Left forelimb (tissue), 1 donor: ENCODE measurements at places on chromosomes 2 and 18.

DNA sequence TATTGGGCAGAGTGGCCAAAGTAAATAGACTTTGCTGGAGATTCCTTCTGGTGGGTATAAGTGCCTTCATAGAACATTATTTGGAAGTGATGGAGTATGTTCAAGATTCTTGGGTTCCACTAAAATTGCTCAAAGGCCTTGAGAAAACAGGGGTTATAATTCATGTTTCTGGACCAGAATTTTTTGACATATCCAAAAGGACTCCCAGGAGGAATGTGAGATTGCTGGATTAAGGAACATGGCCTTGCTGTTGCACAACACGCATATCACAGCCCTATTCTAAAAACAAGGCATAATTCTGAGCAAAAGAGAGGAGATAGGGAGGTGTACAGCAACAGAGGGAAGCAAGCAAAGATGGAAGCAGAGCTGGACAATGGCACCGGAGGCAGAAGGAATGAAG lies 111.7 kb upstream of the TNP1 start:
- DNase-seq = no peak

GRCh38 chr2:8416001-8416571 lies 265.8 kb upstream of the ID2 start:
- DNase-seq = no peak

- DNase-seq = no peak
Observed at GRCh38 chr2:63007813-63008458, 42.7 kb upstream of the OTX1 start.

DNA sequence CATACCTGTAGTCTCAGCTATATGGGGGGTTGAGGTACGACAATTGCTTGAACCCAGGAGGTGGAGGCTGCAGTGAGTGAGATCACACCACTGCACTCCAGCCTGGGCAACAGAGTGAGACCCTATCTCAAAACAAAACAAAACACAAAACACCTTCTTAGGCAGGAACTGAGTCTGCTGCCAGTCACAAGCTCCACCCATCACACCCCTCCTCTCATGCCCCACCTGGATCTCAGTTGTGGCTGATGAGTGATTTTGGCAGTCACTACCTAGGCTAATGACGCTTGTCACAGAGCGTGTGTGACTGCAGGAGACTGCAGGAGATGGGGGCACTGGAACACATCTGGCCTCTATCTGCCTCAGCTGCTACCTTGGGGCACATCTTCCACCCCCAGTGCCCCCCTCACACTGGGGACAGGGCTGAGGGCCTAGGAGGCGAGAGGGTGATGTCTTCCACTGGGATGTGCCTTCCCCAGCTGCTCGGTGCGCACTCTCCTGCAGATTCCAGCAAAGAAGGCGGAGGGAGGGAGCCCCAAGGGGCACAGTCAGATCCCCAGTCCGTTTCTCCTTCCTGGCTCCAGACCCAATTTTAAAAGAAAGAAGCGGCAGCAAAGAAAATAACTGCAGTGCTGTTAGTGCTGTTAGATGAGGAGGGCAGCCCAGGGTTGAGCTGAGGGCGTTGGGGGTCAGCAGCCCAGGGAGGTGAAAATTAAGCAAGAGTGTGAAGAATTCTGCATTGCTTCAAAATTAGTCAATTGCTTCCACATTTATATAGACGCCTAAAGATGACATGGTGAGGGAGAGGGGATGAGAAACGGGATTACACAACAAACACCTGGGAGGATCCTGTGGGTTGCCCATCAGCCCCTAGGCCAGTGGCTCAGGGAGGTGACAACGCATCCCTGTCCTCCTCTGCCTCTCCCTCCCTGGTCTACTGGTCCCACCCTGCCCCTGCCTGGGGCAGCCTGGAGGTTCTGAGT lies 143.6 kb upstream of the HAAO start:
- DNase-seq = no peak

- no peak for DNase-seq
Observed at GRCh38 chr2:36478332-36478738, 119.6 kb downstream of the FEZ2 start.

GRCh38 chr2:121316986-121317385 lies 32.0 kb upstream of the TFCP2L1 start:
- no peak for DNase-seq

DNA sequence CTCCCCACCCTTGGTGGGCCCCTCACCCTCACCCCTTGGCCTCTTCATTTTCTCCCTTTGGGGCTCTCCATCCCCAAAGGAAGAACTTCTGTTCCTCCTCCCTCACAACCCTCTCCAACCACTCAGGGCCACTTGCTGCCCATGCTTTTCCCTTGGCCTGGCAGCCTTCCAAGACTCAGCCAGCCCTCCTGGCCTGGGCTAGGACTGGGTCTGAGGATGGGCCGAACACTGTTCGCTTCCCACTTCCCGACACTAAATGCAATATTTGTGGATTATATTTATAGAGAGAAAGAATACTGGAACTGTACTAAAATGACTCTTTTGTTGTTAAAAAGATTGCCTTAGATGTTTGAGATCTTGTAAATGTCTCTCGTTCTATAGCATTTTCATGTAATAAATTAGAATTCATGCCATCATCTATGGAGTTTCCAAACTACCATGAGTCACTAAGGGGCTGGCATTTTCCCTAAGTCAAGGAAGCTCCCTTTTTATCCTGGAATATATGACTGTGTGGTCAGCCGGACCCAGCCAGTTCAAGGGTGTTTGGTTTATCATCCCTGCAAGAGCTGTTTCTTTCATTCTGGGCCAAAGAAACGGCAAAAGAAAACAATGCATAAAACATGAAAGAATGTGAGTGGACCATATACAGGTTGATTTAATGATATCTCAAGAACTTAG lies 3.8 kb downstream of the CXCR2 start:
- DNase-seq = no peak

DNA sequence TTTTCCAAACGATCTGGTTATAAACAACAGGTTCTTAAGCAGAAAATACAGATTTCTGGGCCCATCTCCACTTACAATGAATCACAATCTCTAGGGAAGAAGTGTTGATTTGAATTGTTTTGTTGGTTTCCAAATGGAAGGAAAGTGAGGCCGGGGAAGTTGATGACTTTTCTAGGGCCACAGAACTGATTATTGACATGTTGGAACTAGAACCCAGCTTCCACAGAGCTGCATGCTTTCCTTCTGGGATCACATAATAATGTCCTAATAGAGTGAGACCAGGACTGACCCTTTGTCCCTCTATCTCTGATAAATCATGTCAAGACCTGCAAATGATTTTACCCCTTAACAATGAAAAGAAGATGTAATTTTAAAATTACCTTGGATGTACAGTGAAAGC lies 332.2 kb downstream of the OSR1 start:
- no peak for DNase-seq

GRCh38 chr2:238696786-238697185 lies 151.1 kb upstream of the TWIST2 start:
- DNase-seq = no peak

GRCh38 chr2:231985823-231986261 lies 24.3 kb downstream of the DIS3L2 start:
- no peak for DNase-seq

DNA sequence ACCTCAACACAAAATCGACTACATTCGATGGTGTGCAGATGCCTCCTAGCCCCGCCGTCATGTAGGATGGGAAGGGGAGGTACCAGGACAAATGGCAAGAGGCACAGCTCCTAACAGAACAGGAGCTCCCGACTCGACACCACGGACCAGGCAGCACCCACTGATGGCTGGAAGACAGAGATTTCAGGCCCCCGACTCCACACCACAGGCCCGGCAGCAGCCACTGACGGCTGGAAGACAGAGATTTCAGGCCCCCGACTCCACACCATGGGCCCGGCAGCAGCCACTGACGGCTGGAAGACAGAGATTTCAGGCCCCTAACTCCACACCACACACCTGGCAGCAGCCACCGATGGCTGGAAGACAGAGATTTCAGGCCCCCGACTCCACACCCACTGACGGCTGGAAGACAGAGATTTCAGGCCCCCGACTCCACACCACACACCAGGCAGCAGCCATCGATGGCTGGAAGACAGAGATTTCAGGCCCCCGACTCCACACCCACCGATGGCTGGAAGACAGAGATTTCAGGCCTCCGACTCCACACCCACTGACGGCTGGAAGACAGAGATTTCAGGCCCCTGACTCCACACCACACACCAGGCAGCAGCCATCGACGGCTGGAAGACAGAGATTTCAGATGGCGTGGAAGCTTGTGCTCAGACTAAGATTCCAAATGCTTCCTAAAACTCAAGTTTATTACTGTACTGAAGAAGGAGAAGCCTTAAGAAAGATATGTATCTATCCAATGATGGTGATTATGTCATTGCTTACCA lies 135.5 kb downstream of the EIPR1 start:
- DNase-seq = no peak

GRCh38 chr18:79339094-79339908 lies 56.4 kb upstream of the NFATC1 start:
- no peak for DNase-seq

- no peak for DNase-seq
Observed at GRCh38 chr18:79102886-79103285, 33.7 kb downstream of the ATP9B start.

GRCh38 chr2:37827455-37827854 lies 97.6 kb upstream of the RMDN2 start:
- no peak for DNase-seq

GRCh38 chr2:230654057-230654456 lies 58.6 kb upstream of the CAB39 start:
- DNase-seq = no peak

DNA sequence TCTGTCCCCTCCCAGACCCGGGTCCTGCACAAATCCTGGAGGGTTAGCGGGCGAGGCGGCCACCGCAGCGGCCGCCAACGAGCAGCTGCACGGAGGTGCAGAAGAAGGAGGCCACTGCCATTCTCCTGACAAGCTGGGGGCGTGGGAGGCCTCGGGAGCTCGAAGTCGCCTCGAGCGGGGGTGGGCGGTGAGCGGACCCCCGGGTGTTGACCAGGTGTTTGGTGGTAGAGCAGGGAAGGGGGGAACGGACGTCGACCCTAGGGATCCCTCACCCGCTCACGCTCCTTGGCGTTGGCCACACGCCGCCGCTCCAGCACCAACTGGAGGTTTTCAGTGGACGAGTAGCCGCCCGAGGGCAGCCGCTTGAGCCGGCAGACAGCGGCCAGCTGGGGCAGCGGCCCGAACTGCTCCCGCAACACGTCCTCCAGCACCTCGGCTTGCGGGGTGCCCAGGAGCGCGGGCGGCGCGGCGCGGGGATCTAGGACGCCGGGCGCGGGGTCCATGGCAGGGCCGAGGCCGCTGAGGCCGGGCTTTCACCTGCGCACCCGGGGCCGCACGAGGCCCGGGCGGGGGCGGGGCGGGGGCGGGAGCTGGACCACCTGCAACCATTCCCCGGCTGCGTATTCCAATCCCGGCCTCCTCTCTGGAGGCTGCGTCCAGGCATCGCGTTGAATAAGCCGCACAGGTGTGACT lies at the start of gene FIGLA:
TSS of gene FIGLA (minus strand) at position 508 of the 693 bp plus-strand sequence. CDS start at position 503, 5 bp downstream.
- no peak for DNase-seq

GRCh38 chr2:145344076-145344724 lies 824.3 kb upstream of the ZEB2 start:
- DNase-seq = no peak

GRCh38 chr2:2664989-2665833 lies 334.1 kb upstream of the MYT1L start:
- DNase-seq = no peak

DNA sequence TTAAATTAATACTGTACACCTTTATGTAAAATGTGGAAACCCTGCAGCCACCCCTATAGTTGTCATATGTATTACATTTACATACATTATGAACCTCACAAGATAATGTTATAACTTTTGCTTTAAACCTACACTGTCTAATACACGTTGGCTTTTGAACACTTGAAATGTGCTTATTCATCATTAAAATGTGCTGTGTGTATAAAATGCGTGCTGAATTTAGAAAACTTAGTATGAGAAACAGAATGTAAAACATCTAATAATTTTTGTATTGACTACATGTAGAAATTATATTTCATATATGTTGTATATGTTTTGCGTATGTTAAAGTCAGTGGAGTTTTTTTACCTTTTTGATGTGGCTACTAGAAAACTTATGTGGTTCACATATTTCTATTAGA lies 68.8 kb downstream of the MAPRE2 start:
- DNase-seq = no peak

GRCh38 chr2:191666732-191667131 lies 11.2 kb upstream of the NABP1 start:
- no peak for DNase-seq

GRCh38 chr2:168455645-168456520 lies at the start of gene CERS6:
Gene CERS6, plus strand, starts transcription at chr2:168456272. Its CDS starts 177 bp downstream, at chr2:168456449.
- peak; percentile 95 for DNase-seq

DNA sequence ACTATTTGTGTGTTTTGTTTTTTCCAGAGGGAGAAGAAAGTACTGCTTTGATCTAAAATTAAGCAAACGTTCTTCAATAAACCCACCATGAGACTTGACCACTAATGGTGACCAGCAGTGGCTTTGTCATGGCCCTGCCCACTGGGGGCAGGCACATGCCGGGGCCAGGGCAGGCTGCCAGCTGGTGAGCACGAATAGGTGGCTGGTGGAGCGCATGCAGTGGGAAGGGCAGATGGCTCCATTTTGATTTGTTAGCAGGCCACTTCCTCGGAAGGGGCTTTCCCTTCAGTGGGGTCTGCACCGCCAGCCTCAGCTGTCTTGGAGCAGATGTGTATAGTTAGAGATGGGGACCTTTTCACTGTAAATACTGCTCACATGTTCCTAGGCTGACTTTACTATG lies 277.1 kb downstream of the SOX11 start:
- no peak for DNase-seq

GRCh38 chr2:102356381-102356712 lies 751 bp downstream of the IL18R1 start:
- no peak for DNase-seq

DNA sequence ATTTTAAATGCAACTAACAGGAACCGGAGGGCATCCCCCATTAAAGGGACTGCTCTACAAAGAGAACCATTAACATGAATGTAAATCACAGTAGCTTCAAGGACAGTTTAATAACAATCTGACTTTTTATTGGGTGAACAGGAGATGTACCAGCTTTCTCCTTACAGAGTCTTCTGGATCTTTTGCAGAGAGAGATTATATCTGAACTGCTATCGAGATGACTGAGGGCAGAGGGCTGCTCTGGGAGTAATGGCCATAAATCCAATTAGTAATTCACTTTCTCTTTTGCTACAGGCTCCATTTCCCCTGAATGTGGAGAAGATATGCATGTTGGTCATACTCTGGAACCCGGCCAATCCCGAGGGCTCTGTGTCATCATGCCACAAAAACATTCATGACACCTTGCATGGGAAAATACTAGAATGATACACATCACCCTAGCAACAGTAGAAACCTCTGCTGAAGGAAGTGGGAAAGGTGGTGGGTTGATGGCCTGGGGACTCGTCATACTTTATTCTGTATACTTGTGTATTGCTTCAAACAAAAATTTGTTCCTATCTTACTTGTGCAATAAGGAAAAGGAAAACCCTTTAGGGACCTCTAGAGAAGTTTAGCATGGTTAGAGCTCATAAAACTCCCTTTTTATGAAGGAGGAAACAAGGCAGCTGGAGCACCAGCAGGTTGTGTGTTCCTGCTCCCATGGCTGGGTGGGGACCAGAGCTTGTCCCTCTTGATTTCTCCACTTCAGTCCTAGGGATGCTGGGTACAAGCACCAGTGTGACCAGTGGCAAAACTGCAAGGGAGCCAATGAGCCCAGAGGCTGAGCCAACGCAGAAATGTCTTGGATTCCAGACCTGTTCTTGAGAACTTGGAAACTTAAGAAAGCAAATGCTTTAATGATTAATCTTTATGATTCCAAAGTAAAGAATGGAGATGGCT lies 26.0 kb downstream of the CTAGE1 start:
- no peak for DNase-seq
